ENCODE measurements at places on chromosomes 16 and 17. TPM values are rescaled to one million over a fixed set of nuclear protein-coding genes. Genes with fewer than 3 reads are reported as not detected.
A peak's percentile ranks its signal among the peaks of the same experiment; 100 is the strongest.

Gene TVP23B
- 21.5 TPM for total RNA-seq

Gene APOH
- 0.66 TPM for total RNA-seq

Gene MGAT5B
- total RNA-seq: not detected

Gene CNEP1R1
- total RNA-seq: 13.7 TPM

Gene TBC1D3K
- not detected for total RNA-seq

DNA sequence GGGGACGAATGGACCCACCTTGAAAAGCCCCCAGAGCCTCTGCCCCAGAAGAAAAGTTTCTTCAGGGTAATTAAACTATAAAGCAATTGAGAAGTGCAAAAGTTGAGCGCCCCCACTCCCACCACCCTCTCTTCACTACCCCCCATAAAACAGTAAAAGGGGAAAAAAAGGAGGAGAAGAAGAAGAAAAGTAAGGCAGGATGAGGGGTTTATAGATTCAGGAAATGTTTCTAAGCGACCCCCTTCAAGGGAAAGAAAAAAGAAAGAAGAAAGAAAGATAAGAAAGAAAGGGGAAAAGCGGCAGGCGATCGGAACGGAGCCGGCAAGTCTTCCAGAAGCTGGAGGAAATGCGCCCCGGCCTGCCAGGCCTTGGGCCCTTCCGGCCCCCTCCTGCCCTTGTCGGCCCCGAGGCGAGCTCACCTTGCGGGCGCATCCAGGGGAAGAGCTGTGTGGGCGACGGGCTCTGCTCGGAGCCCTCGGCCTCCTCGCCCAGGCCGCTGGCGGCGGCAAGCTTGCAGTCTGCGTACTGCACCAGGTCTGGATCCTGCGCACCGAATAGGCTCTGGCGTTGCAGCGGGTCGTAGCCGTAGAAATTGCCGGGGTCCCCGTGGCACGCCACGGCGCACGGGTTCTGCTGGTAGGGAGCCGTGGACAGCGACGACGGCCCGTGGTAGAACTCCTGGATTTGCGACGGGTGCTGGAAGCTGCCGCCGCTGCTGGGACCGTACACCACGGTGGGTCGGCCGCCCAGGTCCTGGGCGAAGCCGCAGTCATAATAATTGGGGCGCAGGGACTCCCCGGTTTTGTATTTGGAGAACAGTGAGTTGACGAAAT, 1.0 kb downstream of the HOXB8 start:
- no peaks in the 10 kb centered on the region for H3K36me3 ChIP-seq
- DNase-seq: no peak
- no peak overlapping the region for H3K4me3 ChIP-seq
- H3K4me1 ChIP-seq: peaks cover 11% of the 10 kb centered on the region

- H3K27me3 ChIP-seq: peaks cover 5% of the 10 kb centered on the region
- no peak overlapping the region for H3K4me3 ChIP-seq
- no peak overlapping the region for H3K27ac ChIP-seq
- no peak for DNase-seq
- peaks cover 13% of the 10 kb centered on the region for H3K4me1 ChIP-seq
These were observed 3.1 kb upstream of the BAIAP3 start for GRCh38 chr16:1330260-1330914.

DNA sequence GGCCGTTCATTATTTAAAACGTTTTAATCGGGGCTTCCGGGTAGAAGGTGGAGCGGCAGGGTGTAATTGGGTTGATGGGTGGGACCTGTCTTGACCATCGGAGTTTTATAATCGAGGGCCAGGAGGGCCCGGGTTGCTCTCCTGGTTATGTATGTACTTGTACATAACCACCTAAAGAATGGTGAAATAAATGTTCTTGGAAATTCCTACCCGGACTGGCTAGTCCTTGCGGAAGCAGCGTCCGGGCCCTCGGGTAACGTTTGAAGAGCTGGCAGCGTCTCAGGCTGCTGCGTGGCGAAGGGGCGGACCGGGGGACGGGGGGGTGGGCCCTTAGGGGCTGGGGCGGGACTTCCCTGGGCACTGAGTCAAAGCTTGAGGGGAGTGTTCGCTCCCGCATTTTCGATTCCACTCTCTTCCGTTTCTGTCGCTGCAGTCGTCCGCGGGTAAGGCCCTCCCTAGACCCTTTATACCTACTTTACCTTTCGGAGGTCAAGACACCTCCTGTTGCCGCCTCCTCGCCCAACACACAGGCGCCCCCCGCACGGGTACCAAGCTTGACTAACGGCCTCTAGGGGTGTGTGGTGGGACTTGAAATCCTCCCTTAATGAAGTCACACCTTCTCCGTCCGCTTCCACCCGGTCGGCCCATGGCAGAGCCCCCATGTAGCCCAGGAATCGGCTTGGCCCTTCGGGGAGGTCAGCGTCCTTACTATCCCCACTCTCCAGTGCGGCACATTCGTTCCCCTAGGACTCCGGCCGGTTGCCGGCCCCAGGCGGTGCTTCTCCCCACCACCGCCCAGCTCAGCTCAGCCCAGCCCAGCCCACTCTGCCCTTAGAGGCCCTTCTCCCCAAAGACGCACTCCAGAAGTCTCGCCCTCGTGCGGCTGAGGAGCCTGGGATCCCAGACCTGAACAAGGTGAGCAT, at the start of gene TMEM106A:
TSS of gene TMEM106A (plus strand) at position 396 of the 923 bp plus-strand sequence. CDS start 1,167 bp downstream, outside the sequence.
- H3K27me3 ChIP-seq: no peaks in the 10 kb centered on the region
- peaks cover 11% of the 10 kb centered on the region for H3K36me3 ChIP-seq
- peak within 1 kb of the TSS; percentile 88 for H3K27ac ChIP-seq
- DNase-seq: peak; percentile 59

GRCh38 chr16:27052007-27052406, 14.7 kb upstream of the C16orf82 start:
- DNase-seq: no peak
- H3K4me3 ChIP-seq: no peak overlapping the region
- no peaks in the 10 kb centered on the region for H3K36me3 ChIP-seq
- H3K4me1 ChIP-seq: no peaks in the 10 kb centered on the region
- H3K27ac ChIP-seq: no peak overlapping the region

DNA sequence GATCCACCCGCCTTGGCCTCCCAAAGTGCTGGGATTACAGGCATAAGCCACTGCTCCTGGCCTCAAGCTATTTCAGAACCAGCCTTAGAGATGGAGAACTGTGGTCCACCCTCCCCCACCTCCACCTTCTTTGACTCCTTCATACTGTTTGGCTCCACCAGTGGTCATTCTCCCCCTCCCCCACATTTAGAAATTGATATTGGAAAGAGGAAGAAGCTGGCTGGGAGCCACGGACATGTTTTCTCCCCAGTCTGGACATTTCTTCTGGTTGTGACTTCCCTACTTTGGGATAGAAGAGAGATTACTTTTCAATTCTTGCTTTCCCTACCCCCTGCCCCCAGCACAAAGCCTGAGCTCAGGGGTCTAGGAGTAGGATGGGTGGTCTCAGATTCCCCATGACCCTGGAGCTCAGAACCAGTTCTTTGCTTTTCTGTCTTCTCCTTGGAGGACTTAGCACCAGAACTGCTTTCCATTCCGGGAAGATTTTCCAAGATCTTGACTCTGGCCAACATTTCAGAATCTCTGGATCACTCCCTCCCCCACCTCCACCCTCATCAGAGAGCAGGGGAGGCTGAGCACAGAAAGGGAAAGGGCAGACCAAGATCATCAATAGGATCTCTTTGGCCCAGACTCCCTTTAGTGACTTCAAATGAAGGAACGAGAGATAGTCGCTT, 16.3 kb downstream of the CAVIN1 start:
- no peaks in the 10 kb centered on the region for H3K36me3 ChIP-seq
- no peak overlapping the region for H3K27ac ChIP-seq
- peaks cover 4% of the 10 kb centered on the region for H3K4me1 ChIP-seq
- DNase-seq: no peak

DNA sequence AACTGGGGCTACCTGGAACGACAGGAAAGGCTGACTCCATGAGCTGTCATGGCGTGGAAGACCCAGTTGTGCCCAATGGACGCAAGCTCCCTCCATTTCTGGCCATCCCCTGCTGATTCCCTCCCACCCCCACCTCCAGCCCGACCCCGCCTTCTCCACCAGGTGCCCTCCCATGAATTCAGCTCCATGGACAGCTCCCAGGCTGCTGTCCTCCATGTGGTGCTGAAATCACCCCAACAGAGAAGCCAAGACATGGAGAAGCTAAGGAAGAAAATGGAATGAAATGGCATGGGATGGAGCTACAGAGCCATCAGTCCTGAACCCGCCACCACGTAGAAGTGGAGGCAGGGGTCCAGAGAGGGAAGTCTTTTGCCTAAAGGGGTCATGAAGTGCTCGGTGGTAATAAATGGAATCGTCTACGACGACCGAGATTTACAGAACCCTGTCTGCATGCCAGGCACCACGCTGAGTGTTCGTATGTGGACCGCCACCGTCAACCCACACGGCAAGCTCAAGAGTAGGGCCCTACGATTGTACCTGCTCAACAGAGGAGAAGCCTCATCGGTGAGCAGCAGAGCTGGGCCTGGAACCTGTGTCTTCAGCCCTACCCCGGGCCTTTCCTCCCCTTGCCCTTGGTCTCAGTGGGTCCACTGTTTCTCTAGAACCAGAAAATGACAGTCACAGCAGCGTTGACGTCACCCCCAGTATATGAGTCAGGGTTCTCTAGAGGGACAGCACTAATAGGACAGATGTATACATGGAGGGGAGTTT, 9.3 kb upstream of the ZC3H18 start:
- no peak overlapping the region for H3K4me3 ChIP-seq
- no peaks in the 10 kb centered on the region for H3K4me1 ChIP-seq
- DNase-seq: no peak
- no peaks in the 10 kb centered on the region for H3K27me3 ChIP-seq
- H3K27ac ChIP-seq: no peak overlapping the region

DNA sequence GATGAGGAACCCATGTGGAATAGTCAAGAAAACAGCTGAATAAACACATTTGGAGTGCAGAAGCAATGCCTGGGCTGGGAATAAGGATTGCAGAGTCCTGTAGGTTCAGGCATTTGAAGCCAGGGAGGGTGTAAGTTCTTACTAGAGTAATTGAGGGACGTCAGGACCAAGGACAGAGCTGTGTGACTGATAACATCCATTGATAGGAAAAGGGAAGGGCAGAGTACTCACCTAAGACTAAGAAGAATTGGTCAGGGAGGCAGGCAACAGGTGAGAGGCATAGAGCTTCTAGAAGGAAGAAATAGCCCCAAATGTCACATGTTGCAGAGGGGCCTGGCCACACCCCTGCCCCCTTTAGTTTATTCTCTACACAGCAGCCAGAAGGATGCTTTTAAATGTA, 79.8 kb upstream of the TMEM132E start:
- no peaks in the 10 kb centered on the region for H3K27me3 ChIP-seq
- H3K4me1 ChIP-seq: peaks cover 7% of the 10 kb centered on the region
- DNase-seq: no peak
- H3K4me3 ChIP-seq: no peak overlapping the region

DNA sequence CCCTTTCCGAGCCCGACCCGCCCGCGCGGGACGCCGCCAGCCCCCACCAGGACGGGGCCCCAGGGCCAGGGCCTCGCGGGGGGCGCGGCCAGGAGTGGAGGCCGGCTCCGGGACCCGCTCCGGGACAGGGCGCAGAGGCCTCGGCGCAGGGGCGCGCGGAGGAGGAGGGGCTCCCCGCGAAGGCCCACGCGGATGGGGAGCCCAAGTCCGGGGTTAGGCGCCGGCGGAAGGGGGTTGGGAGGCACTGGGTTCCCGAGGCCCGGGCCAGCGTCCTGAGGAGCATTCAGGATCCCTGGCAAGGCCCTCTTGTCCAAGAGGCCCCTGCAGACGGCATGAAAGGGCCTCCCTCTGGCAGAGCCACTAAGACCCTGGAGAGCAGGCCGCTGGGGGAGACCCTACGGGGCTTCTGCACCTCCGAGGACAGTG, 57.8 kb upstream of the CIBAR2 start:
- H3K27me3 ChIP-seq: peaks cover 7% of the 10 kb centered on the region
- H3K27ac ChIP-seq: no peak overlapping the region
- no peaks in the 10 kb centered on the region for H3K4me1 ChIP-seq
- no peak overlapping the region for H3K4me3 ChIP-seq
- DNase-seq: no peak

- no peak overlapping the region for H3K27ac ChIP-seq
- H3K27me3 ChIP-seq: no peaks in the 10 kb centered on the region
- no peak for DNase-seq
- H3K36me3 ChIP-seq: no peaks in the 10 kb centered on the region
- peaks cover 11% of the 10 kb centered on the region for H3K4me1 ChIP-seq
These were observed 58.6 kb downstream of the WSB1 start for GRCh38 chr17:27352448-27353032.

GRCh38 chr17:5237541-5238016, 2.9 kb upstream of the SCIMP start:
- H3K4me3 ChIP-seq: peak overlapping the region; percentile 44
- H3K27ac ChIP-seq: peak overlapping the region; percentile 66
- peak; percentile 93 for DNase-seq
- H3K36me3 ChIP-seq: no peaks in the 10 kb centered on the region
- H3K4me1 ChIP-seq: peaks cover 43% of the 10 kb centered on the region
- no peaks in the 10 kb centered on the region for H3K27me3 ChIP-seq

- H3K27ac ChIP-seq: no peak overlapping the region
- no peaks in the 10 kb centered on the region for H3K36me3 ChIP-seq
- H3K4me3 ChIP-seq: no peak overlapping the region
- DNase-seq: no peak
These were observed 1.7 kb downstream of the ADCY9 start for GRCh38 chr16:4114257-4115208.

GRCh38 chr17:38442548-38442947, 14.3 kb downstream of the ARHGAP23 start:
- no peak overlapping the region for H3K4me3 ChIP-seq
- H3K4me1 ChIP-seq: peaks cover 5% of the 10 kb centered on the region
- H3K36me3 ChIP-seq: no peaks in the 10 kb centered on the region
- H3K27me3 ChIP-seq: no peaks in the 10 kb centered on the region
- no peak overlapping the region for H3K27ac ChIP-seq

DNA sequence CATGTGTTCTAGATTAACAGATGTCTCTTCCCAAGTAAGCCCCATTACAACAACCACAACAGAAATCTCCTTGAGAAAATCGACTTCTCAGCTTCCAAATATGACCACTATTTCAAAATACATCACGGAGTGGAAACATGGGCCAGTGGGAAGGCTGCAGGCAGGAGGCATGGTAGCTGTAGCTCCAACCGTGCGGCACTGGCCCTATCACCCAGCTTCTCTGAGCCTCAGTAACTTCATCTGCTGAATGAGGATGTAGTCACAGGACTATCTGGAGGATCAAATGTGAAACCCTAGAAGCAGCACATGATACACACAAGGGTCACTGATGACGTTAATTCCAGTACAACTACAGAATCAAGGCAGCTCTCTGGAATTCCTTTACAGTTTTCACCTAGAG, 112.2 kb downstream of the VPS53 start:
- no peak overlapping the region for H3K4me3 ChIP-seq
- peaks cover 4% of the 10 kb centered on the region for H3K36me3 ChIP-seq
- DNase-seq: no peak
- no peaks in the 10 kb centered on the region for H3K27me3 ChIP-seq

- no peaks in the 10 kb centered on the region for H3K27me3 ChIP-seq
- H3K4me3 ChIP-seq: no peak overlapping the region
- no peak for DNase-seq
These were observed 32.1 kb downstream of the HELZ start for GRCh38 chr17:67212714-67213417.

GRCh38 chr17:38653230-38653629, 21.5 kb downstream of the EPOP start:
- no peaks in the 10 kb centered on the region for H3K36me3 ChIP-seq
- no peaks in the 10 kb centered on the region for H3K27me3 ChIP-seq
- H3K4me3 ChIP-seq: no peak overlapping the region
- no peak for DNase-seq
- H3K27ac ChIP-seq: peak overlapping the region; percentile 87
- peaks cover 51% of the 10 kb centered on the region for H3K4me1 ChIP-seq
